ENCODE measurements at places on chromosomes 6 and 20. TPM values are rescaled to one million over a fixed set of nuclear protein-coding genes. Genes with fewer than 3 reads are reported as not detected.

DNA sequence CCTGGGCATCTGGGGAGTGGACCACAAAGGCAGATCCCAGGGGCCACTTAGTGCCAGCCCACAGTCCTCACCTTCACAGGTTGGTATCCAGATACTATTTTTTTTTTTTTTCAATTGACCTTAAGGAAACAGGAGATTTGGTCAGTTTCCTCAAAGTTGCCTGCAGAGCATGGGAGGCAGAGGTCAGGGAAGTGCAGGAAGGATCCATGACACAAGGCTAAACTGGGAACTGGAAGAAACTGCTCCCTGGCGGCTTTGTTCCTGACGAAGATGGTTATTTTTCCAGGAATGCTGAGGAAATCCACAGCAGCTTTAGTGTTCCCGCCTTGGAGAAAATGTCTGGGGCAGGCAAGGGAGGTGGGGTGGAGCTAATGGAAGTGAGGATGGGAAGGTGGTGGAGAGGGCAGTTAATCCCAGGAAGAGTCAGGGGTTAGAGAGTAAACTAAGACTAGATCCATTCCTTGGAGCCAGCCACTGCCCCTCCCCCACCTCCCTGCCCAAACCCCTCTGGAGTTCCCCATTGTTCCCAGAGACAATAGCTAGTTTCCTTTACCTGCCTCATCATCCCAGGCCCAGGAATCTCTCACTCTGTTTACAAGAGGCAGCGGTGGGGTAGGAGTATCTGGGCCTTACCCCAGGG is 14.3 kb upstream of the MYMX start:
- no peak for DNase-seq

GRCh38 chr6:132246632-132247270 is 154.5 kb downstream of the MOXD1 start:
- DNase-seq = no peak

- DNase-seq = no peak
These were observed 169.1 kb upstream of the AKAP12 start for GRCh38 chr6:151070631-151071051.

DNA sequence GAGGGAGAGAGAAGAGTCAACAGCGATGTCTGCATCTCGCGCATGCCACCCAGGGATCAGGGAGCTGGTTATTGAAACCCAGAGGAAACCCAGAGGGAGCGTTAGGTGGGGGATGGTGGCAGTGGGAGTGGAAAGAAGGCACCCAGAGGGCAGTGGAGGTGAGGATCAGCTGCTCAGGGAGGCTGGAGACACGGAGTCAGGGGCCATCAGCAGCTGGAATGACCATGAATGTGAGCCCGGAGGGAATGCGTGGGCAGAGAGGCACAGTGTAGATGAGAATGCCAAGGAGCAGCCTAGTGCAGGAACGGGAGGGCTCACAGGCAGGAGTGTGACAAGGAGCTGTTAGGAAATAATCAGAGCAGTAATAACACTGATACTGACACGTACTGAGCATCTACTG is 36.2 kb downstream of the RSPO4 start:
- no peak for DNase-seq

Gene OXT
- total RNA-seq = not detected

Gene ULBP1
- total RNA-seq = 0.41 TPM

Gene TPD52L2
- total RNA-seq = 66.7 TPM
